ENCODE measurements at places on chromosomes 5 and 9.

GRCh38 chr9:71863631-71864030, 47.4 kb downstream of the ABHD17B start:
- DNase-seq: no peak

DNA sequence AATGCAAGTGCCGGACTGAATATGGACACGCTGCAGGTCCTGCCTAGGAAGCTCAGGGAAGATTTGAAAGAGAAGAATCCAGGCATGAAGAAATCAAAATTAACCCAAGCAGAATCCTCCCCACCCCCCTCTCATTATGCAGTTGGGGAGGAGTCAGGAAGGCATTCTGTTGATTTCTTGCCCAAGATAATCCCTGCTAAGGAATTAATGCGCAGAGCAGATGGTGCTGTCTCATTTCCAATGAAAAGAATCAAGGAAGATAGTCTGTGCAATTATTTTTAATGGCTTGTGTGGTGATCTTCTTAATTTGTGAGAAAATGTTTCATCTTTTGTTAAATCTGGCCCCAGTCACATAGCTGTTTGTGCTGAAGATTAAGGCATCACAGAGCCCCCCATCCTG, 145.0 kb downstream of the ZNF462 start:
- no peak for DNase-seq

DNA sequence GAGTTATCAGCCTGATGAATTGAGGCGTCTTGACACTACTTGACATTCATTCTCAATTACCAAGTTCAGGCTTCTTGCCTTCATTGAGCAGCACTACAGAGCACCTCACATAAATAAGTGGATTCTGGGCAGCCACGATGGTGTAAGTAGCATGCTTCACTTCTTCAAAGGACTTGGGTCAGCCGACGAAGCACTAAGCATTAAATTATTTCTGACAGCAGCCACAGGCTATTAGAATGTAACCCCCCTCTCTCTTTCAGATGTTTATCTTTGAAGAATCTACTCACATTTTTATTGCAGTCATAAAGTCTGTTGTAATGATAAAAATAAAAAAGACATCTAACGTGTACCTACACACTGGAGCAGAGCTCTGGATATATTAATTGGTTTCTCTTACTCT, 45.9 kb upstream of the VPS13A start:
- no peak for DNase-seq

DNA sequence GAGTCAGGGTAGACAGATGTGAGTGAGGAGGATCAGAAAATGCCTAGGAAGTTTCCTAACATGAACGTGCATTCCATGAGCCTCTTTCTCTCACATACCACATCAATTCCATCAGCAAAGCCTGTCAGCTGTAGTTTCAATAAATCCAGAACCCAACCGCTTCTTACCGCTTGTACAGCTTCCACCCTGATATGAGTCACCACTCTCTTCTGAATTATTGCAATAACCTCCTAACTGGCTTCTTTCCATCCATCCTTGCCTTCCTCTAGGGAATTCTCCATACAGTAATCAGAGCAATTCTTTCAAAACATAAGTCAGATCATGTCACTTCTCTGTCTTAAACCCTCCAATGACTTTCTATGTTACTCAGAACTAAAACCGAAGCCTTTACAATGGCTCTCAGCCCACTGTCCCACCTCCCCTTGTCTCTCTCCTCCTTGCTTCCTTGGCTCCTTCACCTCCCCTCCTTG, 8.1 kb upstream of the RAD23B start:
- DNase-seq: no peak

GRCh38 chr9:120868339-120868675, 8.7 kb downstream of the PHF19 start:
- DNase-seq: no peak

DNA sequence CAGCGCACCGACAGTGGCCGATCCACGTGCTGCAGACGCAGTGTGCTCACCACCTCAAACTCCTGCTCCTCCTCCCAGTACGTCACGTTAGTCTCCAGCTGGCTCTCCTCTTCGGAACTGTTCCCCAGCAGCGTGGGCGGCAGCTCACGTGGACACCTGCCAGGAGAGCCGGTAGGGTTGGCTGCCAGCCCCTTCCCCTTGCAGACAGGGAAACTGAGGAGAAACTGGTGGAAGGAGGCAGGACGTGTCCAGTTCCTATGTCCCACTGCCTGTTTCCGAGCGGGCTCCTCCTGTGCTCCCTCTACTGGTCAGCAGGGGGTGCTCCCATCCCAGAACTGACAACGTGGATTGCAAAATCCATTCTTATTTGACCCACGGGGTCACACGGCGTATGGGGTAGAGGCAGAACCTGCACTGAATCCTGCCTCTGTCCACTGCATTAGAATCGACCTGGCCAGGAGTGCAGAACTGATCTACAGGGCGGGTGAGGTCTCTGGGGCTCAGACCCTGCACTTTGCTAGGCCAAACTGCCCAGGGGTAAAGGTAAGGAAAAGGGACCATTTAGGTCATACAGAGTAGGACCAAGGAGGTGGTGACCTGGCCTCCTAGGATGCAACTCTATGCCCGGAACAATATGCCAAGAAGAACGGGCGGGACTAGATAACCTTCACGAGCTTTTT, 25.7 kb downstream of the PDGFRB start:
- no peak for DNase-seq

GRCh38 chr5:78576376-78576775, 72.2 kb downstream of the LHFPL2 start:
- no peak for DNase-seq

- DNase-seq: no peak
These were observed 255.9 kb upstream of the IRX1 start for GRCh38 chr5:3339798-3340115.

GRCh38 chr9:9565700-9566099, 1047.1 kb downstream of the PTPRD start:
- no peak for DNase-seq

GRCh38 chr9:70682298-70682697, 267.8 kb upstream of the KLF9 start:
- DNase-seq: no peak

GRCh38 chr5:1125030-1125357, 13.1 kb upstream of the SLC12A7 start:
- DNase-seq: no peak

GRCh38 chr9:81789721-81790120, 100.4 kb upstream of the TLE1 start:
- DNase-seq: no peak

GRCh38 chr9:12783767-12784460, 9.1 kb downstream of the LURAP1L start:
- DNase-seq: no peak

DNA sequence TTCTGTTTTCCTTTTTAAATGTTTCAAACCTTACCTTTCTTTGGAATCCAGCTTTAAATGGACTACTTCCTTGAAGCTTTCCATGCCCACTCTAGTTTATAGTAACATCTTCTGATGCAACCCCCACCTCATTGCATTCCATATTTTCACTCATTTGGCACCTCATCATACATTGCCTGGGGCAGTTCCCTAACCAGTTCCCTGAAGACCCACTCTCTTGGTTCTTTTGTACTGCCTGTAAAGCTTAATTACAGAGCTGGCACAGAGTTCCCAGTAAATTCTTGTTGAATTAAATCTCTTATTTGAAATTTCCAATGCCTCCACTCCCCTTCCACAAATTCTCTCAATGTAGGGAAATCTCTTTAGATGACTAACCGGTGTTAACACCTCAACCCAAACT, 257.2 kb downstream of the ARRDC3 start:
- DNase-seq: no peak

DNA sequence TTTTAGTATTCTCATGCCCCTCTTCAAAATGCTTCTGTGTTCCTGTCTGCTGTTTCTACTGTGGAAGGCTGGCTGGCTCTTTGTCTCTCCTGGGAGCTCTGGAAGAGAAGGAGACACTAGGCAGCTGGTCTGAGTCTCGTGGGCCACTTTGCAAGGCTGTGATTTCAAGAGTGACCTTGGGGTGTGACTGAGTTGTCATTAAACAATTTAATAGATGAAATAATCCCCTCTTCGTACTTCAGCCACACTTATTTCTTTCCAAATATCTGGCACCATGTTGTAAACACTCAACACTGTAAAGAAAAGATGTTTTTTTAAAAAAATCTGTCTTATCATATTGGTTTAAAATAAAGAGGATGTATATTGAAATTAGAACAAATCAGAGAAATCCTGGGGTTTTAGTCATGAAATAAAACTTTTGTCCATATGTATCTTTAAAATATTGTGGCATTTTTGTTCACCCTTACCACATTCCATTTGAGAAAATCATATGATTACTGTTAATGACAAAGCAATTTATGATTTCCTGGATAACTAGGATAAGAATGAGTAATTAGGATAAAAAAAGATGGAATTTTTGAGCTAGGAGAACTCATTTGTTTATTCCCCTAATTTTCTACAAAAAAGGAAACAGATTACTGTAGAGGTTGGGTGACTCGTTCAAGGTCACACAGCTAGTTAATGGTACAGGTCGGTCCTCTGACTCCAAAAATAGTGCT, 200.8 kb downstream of the MAT2B start:
- DNase-seq: no peak

Measured in cerebellar nuclear complex (tissue), 1 donor.